B cell (primary cell): ENCODE measurements at places on chromosomes 13 and 19.
A peak's percentile ranks its signal among the peaks of the same experiment; 100 is the strongest.

GRCh38 chr13:43230989-43231388 is 207.6 kb downstream of the DNAJC15 start:
- no peaks in the 10 kb centered on the region for H3K27me3 ChIP-seq
- no peak overlapping the region for H3K27ac ChIP-seq
- H3K4me1 ChIP-seq = no peaks in the 10 kb centered on the region
- no peak for DNase-seq
- H3K4me3 ChIP-seq = no peak overlapping the region
- H3K36me3 ChIP-seq = no peaks in the 10 kb centered on the region

GRCh38 chr13:45055198-45055901 is 65.0 kb upstream of the GTF2F2 start:
- no peak overlapping the region for H3K4me3 ChIP-seq
- H3K27ac ChIP-seq = no peak overlapping the region
- peaks cover 5% of the 10 kb centered on the region for H3K27me3 ChIP-seq
- H3K4me1 ChIP-seq = no peaks in the 10 kb centered on the region
- DNase-seq = no peak
- H3K36me3 ChIP-seq = no peaks in the 10 kb centered on the region

- H3K4me1 ChIP-seq = no peaks in the 10 kb centered on the region
- no peak overlapping the region for H3K27ac ChIP-seq
- H3K4me3 ChIP-seq = no peak overlapping the region
- no peak for DNase-seq
- no peaks in the 10 kb centered on the region for H3K27me3 ChIP-seq
Measured at GRCh38 chr13:78040205-78040830, 121.7 kb upstream of the EDNRB start.

- no peak for DNase-seq
- peaks cover 14% of the 10 kb centered on the region for H3K4me1 ChIP-seq
- H3K4me3 ChIP-seq = peak overlapping the region; percentile 92
- H3K27ac ChIP-seq = peak overlapping the region; percentile 77
- H3K36me3 ChIP-seq = peaks cover 22% of the 10 kb centered on the region
- H3K27me3 ChIP-seq = no peaks in the 10 kb centered on the region
Measured at GRCh38 chr19:37467608-37468090, 405 bp upstream of the ZNF569 start.

DNA sequence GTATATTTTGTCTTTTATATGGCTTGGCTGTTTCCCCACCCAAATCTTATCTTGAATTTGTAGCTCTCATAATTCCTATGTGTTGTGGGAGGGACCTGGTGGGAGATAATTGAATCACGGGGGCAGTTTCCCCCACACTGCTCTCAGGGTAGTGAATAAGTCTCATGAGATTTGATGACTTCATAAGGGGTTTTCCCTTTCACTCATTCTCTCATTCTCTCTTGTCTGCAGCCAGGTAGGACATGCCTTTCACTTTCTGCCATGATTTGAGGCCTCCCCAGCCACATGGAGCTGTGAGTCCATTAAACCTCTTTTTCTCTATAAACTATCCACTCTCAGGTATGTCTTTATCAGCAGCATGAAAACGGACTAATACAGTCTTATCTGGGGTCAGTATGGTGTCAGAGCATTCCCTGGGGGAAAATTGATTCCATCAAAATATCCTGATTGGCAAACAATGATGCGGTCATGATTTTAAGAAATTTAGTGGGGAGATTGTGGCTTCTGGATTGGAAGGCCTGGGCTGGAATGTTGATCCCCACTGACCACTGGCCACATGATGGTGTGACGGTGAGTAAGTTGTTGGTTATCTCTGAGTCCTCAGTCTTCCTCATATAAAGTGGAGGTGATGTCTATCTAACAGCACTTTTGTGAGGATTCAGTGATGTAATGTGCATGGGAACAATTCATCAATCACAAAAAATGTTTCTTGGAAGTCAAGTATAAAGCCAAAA is 27.5 kb upstream of the ANKRD10 start:
- H3K4me3 ChIP-seq = no peak overlapping the region
- peaks cover 12% of the 10 kb centered on the region for H3K4me1 ChIP-seq
- no peak overlapping the region for H3K27ac ChIP-seq
- peak; percentile 62 for DNase-seq

- H3K27ac ChIP-seq = peak overlapping the region; percentile 90
- no peaks in the 10 kb centered on the region for H3K27me3 ChIP-seq
- peaks cover 20% of the 10 kb centered on the region for H3K4me1 ChIP-seq
- no peaks in the 10 kb centered on the region for H3K36me3 ChIP-seq
- peak overlapping the region; percentile 57 for H3K4me3 ChIP-seq
- DNase-seq = no peak
Measured at GRCh38 chr19:49084206-49085019, 838 bp upstream of the SNRNP70 start.

GRCh38 chr19:52170304-52170703 is 1.1 kb downstream of the ZNF836 start:
- H3K36me3 ChIP-seq = peaks cover 12% of the 10 kb centered on the region
- peak overlapping the region; percentile 100 for H3K4me3 ChIP-seq
- no peak overlapping the region for H3K27ac ChIP-seq

DNA sequence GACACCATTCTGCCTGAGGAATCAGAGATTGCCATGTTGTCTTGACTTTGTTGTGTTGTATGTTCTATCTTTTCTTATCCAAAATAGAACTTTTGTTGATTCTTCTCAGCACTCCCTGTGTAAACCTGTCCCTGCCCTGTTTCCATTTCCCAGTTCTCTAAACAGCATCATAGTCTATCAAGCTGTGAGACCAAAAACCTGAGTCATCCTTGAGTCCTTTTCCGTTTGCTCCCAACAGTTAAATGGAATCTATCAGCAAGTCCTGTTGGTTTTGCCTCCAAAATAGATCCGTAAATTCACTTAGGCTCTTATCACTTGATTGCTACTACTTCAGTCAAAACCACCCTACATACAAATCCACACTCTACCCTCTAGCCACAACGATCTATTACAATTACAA is 667.1 kb downstream of the PCDH9 start:
- H3K4me1 ChIP-seq = no peaks in the 10 kb centered on the region
- no peak for DNase-seq
- H3K4me3 ChIP-seq = no peak overlapping the region
- no peaks in the 10 kb centered on the region for H3K27me3 ChIP-seq
